NCI-H1092 (cell line): ENCODE measurements at places on chromosomes 13 and 19.

GRCh38 chr13:45374917-45375316 is 33.9 kb upstream of the TPT1 start:
- DNase-seq: no peak

DNA sequence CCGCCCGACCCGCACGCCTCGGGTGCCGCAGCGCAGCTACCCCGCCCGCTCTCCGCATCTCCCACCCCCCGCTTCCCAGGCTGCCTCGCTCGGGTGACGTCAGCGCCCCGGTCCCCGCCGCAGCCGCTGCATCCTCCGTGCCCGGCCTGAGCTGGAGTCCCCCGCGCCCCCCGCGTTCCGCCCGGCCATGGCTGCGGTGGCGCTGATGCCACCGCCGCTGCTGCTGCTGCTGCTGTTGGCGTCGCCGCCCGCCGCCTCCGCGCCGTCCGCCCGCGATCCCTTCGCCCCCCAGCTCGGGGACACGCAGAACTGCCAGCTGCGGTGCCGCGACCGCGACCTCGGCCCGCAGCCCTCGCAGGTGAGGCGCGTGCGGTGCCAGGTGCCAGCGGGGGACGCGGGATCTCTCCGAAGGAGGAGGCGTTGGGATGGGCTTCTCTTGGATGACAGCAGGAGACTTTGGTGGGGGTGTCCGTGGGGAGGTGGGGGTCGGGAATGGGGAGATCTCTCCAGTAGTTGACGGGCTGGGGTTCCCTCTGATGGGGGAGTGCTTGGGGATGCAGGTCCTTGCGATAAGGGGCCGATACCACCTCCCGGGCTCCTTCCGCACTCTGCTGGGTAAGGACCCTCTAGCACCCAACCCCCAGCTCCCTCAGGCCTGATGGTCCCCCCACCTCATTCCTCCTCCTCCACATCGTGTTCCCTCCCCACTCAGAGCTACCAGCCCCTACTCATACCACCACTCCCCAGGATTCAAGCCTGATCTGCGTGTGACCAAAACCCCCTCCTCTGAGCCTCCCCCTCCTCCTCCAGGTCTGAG is at the start of gene TMEM59L:
Gene TMEM59L, plus strand, starts transcription at position 99 of the 817 bp plus-strand sequence. Its CDS starts 89 bp downstream, at position 188.
- DNase-seq: no peak

DNA sequence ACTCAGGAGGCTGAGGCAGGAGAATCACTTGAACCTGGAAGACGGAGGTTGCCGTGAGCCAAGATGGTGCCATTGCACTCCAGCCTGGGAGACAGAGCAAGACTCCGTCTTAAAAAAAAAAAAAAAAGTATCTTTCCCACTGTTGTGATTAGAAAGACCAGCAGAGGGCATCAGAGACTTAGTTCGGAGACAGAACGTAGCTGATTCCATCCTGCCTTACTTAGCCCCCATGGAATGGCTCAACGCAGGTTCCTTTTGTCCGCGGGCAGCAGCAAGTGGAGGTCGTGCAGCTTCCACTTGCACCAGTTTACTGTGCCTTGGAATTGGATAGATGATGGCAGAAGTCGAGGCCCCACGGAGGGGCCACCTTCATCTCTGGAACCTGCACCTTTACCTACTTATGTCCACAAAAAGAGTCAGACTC is 8.1 kb downstream of the TIMM29 start:
- DNase-seq: peak; percentile 73

DNA sequence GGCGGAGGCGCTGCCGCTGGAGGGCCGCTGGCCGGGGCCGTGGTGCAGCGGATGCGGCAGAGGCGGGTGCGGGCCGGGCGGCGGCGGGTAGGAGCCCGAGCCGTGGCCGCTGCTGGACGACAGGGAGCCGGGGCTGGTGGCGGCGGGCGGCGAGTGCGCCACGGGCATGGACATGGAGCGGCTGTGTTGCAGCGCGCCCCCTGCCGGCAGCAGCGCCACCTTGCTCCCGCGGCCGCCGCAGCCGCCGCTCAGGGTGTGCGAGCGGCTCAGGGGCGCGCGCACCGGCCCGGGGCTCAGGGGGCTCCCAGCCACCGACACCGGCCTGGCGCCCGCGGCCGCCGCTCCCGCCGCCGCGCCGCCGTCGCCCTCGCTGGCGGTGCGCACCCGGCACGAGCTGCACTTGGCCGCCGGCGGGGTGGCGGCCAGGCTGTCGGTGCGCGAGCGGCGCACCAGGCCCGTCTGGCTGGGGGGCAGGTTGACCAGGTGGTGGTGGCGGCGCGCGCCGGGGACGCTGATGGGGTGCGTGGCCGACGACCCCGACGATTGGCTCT is 1.7 kb downstream of the IRS2 start:
- peak; percentile 59 for DNase-seq

DNA sequence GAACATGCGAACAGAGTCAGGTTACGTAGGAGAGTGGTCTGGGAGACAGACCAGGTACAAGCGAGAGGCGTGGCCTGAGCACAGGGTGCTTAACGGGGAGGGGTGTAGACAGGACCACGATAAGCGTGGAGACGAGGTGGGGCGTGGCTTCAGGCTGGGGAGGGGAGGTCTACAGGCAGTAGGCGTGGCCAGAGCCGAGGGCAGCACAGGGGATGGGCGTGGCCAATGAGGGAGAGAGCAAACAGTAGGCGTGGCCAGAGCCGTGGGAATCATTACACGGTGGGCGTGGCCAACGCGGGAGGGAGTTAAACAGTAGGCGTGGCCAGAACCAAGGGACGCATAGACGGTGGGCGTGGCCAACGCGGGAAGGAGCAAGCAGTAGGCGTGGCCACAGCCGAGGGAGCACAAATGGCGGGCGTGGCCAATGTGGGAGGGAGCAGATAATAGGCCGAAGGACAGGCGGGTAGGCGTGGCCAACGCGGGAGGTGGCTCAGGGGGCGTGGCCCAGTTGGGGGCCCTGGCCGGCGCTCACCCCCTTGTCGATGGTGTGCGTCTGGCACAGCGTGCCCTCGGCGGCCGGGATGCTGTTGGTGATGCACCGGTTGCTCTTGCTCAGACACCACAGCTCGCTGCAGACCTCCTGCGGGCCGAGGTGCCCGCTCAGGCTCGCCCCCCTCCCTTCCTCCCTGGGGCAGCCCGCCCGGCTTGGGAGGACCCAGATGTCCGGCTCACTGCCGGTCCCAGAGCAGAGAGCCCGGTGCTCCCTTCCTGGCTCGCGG is 15.2 kb upstream of the MYO1F start:
- DNase-seq: no peak

- DNase-seq: no peak
Observed at GRCh38 chr13:70457474-70457873, 349.2 kb upstream of the KLHL1 start.

DNA sequence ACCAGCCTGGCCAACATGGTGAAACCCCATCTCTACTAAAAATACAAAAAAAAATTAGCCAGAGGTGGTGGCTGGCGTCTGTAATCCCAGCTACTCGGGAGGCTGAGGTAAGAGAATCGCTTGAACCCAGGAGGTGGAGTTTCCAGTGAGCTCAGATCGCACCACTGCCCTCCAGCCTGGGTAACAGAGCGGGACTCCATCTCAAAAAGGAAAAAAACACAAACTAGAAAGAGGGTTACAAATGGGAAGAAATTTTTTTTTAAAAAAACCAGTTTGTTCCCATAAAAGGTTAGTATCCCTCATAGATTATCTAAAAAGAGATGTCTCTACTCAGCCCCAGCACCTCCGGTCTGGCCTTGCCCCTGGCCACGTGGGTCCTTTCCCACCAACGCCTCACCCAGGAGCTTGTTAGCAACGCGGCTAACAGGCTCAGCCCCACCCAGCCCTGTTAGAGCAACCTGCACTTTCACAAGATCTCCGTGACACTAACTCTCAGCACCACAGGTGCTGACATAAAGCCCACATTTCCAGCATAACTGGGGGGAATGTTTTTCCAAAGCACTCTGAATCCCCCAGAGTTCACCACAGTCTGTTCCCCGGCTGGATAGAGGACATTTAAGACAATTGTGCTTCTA is 4.3 kb downstream of the DMKN start:
- no peak for DNase-seq

GRCh38 chr19:45876161-45876410 is 9.9 kb downstream of the IRF2BP1 start:
- DNase-seq: no peak

GRCh38 chr13:21689097-21689496 is 18.2 kb downstream of the FGF9 start:
- DNase-seq: no peak

- DNase-seq: no peak
Observed at GRCh38 chr19:29896802-29897201, 45.2 kb upstream of the URI1 start.

DNA sequence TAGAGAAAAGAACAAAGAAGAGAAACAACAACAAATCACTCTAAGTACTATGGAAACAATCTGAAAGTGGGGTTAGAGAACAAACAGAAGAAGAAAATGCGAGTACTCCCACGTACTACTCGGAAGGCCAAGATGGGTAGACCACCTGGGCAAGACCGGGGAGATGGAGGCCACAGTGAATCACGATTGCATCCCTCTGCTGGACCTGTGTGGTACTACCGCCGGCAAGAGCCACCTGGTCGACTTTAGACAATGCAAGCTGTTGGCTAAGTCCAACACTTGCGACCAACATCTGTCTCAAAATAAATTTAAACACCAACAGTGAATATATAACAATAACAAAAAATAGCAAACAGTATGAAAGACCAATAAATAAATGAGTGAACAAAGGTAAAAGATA is 45.5 kb upstream of the ZNF91 start:
- no peak for DNase-seq

- DNase-seq: no peak
Observed at GRCh38 chr13:29937841-29938240, 87.4 kb upstream of the UBL3 start.

GRCh38 chr19:11364935-11365334 is 9.5 kb upstream of the SWSAP1 start:
- DNase-seq: no peak

DNA sequence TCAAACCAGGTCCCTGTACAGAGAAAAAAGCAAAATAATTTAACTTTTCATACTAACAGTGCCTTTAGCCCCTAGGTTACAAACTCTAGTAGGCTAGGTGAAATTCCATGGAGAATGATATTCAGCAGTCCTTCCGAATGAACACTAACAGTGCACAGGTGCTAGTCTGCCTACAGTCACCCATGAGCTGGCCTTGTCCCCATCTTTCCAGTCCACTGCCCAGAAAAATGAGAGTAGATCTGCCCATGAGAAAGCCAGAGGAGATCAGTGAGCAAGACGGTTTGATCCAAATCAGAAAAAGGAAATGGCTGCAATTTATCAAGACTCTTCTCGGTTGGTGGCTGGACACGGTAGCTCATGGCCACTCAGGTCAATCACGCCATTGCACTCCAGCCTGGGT is 524.9 kb downstream of the FGF9 start:
- DNase-seq: no peak
